Panc1 (cell line): ENCODE measurements at places on chromosomes 4 and X.

- DNase-seq: no peak
These were observed 27.4 kb downstream of the FRYL start for GRCh38 chr4:48752726-48753125.

DNA sequence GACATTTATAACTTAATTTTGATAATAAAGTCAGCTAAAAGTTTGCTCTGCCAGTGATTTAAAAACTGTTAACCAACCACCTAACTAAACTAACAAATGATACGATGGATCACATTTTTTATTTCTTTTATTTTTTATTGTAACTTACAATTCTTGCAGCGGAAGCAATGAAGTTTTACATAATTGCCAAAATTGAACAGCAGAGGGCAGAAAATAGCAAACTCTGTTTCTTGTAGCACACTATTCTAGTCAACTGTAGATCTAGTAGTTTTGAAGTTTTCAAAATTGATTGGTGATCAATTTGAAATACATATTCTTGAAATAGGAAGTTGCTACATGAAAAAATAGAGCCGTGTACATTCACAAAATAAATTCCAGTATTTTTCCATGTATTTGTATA lies 2.8 kb upstream of the GRIA2 start:
- no peak for DNase-seq

DNA sequence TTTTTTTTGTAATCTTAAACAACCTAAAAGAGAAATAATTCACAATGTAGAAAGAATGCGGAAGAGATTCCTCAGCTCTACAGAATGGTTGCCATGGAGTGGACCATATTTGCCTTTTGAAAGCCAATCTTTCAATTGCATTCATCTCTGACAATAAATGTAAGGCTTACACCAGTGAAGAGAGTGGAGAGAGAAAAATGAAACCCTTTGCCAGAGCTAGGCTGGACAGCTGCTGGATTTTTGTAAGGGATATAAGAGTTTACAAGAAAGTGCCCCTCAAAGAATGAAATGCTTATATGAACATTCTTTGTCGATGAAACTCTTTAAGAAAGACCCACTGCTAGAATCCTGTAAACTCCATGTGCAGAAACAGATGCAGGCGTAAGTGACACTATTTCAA lies 66.0 kb upstream of the FAT1 start:
- DNase-seq: no peak

GRCh38 chr4:125368146-125368545 lies 53.4 kb downstream of the FAT4 start:
- no peak for DNase-seq

GRCh38 chr4:188175288-188175687 lies 36.0 kb downstream of the TRIML1 start:
- DNase-seq: no peak

DNA sequence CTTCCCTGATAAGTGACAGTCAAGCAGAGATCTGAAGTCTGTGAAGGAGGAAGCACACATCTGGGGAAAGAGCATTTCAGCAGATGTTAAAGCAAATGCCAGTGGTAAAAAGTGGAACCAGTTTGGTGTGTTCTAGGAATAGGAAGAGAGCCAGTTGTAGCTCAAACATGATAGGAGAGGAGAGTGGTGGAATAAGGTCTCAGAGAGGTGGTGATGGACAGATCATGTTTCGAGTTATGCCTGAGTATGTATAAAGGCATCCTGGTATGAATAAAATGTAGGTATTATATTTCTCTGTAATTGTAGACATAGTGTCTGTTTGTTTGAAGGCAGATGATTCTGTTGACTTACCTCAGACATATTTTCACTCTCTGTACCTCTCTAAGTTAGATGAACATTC lies 89.1 kb downstream of the LARP7 start:
- no peak for DNase-seq
